HepG2 (cell line): ENCODE measurements at places on chromosomes 7 and 10. TPM values are rescaled to one million over a fixed set of nuclear protein-coding genes. Genes with fewer than 3 reads are reported as not detected.

DNA sequence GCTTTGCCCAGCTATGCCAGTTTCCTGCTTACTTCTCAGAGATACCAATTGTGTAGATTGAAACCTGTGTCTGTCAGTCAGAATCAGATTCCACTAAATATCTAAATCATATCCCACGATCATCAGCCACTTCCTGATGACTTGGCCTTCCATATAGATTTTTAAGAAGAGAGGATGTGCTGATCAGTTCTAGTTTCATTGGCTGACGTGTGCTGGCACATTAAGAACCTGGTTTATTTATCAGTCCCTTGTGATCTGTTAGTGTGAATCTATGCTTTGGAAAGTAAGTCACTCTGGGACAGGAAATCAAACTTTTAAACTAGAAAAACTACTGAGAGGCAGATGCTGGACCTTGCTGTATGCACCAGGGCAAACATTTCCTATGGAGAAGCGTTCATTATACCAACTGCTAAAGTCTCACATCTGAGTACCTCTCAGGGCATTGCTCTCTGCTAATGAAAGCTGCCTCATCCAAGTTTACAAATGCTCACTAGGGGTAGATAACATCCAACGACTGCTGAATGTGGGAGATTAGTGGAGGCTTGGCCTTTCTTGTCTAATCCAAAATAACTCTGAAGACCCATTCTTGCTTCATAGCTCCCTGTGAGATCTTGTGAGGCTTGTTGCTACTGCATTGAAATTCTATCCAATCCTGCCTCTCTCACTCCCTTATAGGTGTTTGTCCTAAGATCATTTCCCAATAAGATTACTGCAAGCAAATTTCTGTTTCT lies 109.1 kb downstream of the ARL4A start:
- no peak for DNase-seq

The EGR2 gene
- 0.11 TPM in 1 of 2 replicates, not detected in the other for total RNA-seq

DNA sequence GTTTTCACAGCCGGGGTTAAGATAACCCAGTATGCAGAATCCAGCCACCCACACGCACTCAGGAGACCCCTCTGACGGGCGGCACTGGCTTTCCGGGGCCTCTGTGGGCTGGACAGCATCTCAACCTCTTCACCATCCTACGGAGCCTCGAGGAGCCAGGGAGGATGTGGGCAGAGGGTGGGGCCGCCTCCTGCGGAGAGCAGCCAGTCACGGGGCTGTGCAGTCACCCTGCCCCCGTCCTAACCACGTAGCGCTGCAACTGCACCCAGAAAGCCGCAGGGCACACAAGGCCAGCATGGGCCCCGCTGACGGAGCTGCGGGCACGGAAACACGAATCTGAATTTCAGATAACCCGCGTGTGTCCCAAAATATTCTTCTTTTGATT lies 270.3 kb downstream of the ELFN1 start:
- no peak for DNase-seq

The PRKAG2 gene
- 1.1 and 1.3 TPM in 2 replicates for total RNA-seq

DNA sequence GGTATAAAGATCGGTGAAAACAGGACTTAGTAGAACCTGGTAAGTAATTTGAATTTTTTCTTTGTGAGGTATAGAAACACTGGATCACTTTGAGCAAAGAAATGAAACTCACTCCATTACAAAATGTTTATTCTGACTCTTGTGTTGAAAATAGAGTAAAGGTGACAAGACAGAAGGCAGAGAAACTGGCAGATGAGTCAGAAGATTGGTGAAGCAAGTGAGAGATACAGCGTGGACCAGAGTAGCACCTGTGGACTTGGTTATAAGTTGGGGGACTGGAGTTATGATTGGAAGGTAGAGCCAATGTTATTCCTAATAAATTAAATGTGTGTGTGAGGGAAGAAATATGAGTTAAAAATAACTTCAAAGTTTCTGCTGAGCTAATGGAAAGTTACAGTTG lies 620.9 kb downstream of the ZWINT start:
- no peak for DNase-seq

The ABCC2 gene
- 69.6 and 181 TPM in 2 replicates for total RNA-seq

DNA sequence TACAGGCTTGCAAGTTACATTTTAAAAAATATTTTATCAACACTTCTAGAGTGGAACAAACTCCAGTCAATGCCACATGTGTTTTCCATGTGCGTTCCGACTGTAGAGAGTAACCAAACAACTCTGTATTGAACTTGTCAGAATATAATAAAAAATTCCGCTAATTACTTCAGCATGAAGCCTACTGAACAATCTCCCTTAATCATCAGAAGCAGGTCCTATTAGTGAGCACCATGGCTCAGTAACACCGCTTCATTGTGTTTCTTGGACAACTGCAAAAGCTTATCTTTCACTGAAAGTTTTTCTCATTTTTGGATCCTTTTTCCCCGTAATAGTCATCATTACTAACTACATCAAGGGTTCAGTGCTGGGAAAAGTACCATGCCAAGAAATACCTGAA lies 117.0 kb downstream of the MKX start:
- DNase-seq, result no peak

DNA sequence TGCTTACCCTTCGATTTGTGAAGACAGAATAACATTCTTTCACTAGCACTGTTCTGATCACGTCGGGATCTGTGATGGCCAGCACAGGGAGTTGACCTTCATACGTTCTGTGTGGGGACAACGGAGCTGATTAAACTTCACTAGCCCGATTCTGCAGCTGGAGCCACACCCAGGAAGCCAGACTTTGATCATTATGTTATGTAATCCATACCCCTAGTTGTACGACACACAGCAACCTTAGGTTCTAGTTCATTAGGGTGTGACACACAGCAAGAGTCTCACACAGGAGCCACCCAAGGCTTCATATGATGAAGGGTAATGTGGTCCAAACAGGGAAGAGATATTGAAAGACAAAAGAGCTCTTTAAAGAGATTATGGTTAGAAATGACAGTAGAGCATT lies 7.2 kb downstream of the CYP3A5 start:
- DNase-seq, result no peak

DNA sequence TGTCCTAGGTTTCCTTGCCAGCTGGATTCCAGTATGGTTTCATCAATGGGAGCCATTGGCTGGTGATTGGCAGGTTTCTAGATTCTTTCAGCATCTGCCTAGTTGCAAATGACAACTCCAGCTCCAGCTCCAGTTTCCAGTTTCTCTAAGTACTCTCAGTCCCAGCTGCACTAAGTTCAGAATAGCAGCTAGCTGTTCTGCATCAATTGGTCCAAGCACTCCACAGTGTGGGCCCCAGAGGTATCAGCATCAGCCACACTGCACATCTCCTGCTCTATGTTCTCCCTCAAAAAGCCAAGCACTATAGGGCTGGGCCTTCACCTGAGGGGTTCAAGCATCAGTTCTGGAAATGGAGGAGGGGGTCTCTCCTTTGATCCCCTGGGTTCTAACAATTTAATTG lies 143.4 kb downstream of the VPS50 start:
- no peak for DNase-seq

GRCh38 chr10:110491346-110491745 lies 6.4 kb upstream of the DUSP5 start:
- DNase-seq, result no peak

The LRRTM3 gene
- not detected in 2 replicates for total RNA-seq

GRCh38 chr10:110336111-110336721 lies 31.5 kb upstream of the SMNDC1 start:
- DNase-seq, result no peak

DNA sequence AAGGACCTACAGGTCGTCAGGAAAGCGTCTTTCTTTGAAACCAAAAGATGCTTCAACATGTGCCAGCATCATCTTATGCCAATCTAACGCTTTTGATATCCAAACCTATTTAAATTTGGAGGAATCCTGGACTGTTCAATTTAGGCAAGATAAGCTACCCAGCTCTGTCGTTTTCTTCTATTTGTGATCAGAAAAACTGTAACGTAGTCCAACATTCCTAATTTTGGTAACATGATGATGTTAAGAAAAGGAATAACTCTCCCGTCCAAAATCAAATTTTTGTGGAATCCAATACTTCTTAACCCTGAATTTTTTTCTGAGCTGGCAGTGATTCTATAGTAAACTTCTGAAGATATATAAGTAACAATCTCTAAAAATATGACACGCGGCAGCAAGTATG lies 93.3 kb upstream of the MKX start:
- no peak for DNase-seq

The GSDME gene
- total RNA-seq, result 19.2 and 30.0 TPM in 2 replicates

- no peak for DNase-seq
These were observed 19.0 kb downstream of the LRRC27 start for GRCh38 chr10:132350946-132351345.

DNA sequence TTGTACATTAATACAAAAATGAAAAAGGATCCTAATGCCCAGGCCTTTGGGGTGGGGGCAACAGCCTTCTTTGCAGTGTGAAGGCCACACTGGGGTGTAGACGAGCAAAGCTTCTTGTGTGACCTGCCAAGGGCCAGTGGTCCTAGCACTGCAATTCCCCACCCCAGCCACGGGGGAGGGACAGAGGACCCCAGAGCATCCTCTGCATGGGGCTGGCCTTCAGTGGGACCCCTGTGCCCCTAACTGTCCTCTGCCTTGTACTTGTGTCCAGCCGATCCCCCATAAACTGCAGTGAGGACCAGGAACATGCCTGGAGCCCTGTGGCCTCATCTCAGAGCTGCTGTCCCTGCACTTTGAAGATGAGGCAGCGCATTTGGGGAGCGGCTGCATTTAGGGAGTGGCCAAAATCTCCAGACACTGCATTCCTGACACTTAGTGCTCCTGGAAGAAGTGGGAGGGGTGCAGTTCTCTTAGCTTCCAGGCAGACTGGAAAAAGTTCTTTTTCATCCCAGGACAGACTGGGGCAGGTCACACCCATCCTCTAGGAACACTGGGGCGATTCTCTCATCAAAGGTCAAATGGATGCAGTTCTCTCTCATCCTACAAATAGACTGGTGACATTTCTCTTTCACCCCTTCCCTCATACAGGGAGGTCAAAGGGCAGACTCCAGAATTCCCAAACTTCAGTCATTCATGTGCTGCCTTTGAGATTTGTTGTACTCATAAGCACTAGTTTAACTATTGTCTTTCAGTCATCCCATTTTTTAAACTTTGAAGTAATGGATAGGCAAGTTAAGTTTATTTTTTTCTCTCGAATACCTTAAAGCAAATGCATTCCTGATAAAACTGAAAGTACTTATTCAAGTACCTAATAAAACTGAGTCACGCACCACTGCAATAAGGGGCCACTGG lies 922 bp upstream of the MYO1G start:
- DNase-seq, result no peak

DNA sequence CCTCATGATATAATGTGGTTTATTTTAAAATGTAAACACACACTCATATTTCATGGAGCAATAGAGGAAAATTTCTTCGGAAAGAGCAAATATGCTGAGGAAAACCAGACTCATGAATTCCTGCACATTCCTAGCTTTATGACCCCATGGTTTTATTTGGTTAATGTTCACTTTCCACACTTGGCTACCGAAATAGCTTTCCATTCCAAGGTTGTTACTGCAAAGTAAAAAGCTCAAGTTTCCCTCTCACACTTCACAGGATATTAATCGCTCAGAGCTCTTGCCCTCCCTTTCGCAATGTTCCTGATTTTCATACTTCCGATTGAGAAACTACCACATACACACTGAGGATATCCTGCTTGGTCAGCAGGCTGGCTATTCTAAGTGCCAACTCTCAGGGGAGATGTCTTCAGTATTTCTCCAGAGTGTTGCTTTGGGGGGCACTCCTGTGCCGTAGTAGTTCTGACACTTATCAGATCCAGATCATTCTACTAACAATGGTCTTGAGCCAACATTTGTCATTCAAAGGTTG lies 77.5 kb upstream of the STEAP1B start:
- no peak for DNase-seq

- DNase-seq, result peak; percentile 92
These were observed 257.2 kb downstream of the KIAA1217 start for GRCh38 chr10:24465891-24466818.

DNA sequence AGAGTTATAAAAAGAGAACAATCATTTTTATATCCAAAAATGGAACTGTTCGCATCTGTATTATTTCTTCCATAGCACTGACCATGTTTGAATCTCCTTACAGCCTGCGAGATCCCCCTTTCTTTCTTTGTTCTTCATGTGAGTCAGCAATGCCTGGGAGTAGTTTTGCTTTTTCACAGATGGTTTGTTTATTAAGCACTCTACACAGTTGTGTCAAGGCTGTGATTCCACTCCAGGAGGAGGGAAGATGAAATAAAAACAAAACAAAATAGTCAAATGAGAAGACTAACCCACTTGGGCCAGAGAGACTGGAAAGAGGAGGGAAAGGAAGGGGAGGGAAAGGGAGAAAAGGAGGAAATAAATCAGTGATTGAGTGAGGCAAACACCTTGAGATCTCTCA lies 7.8 kb downstream of the LIPF start:
- no peak for DNase-seq

DNA sequence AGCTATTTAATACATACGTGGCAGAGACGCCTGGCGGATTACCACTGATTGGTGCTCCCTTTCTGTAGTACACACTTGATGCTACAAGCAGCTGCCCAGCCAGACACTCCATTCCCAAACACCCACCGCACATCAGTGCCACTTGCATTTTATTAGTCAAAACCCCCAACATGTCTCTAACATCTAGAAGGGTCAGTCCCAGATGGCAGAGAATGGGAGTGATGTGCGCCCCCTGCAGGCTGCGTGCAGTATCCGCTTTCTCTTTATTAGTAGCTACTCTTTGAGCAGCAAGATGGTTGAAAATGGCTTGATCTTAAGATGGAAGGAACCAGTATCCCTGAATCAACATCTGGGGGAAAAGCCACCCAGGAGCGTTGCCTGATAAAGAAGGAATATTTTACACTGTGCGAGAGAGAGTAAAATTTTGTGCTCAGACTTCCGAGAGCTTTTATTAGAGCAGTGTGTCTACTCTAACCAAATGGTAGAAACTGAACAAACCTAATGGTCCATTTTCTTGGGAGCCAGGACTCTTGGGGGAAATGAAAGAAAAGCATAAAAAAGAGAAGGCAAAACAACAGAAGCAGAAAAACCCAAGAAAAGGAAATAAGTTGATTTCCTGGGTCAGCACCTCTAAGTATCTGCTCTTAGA lies 78.3 kb downstream of the ST8SIA6 start:
- DNase-seq, result peak; percentile 17

The SFTPA1 gene
- not detected in 2 replicates for total RNA-seq

The IL2RA gene
- total RNA-seq, result not detected in 2 replicates

DNA sequence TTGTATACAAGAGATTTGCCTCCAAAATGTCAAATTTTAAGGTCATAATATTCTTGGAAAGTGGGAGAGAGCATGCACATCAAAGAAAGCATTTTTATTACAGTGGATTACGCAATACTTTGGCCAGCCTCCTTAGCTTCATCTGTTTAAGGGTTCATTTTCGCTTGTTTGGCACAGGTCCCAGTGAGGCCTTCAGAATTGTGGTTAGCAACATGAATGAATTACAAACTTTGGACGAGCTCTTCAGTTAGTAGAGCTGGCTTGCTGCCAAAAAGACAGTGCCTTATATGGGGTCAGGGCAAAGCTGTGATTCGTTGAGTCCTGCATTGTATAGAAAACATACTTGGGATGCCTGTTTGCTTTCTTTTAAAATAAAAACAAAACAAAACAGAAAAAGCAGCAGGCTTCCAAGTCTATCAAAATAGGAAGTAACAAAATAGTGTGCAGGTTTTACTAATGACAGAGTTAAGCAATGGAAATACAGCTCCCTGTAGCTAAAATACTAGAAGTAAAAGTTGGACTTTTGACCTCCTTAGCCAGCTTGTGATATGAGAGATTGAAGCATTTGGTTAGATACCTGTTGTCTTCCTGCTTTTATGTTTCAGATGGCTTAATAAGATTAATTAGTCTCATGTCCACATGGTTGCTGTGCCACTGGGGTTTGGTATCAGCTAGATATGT lies 190.8 kb downstream of the MLLT10 start:
- peak; percentile 98 for DNase-seq

- DNase-seq, result no peak
These were observed 7.1 kb downstream of the PLCE1 start for GRCh38 chr10:94000638-94001415.
